ENCODE measurements at places on chromosomes 6 and 20.

GRCh38 chr20:43844778-43845614 lies 69.7 kb upstream of the TOX2 start:
- no peak for DNase-seq

GRCh38 chr6:40803897-40804702 lies 216.9 kb upstream of the LRFN2 start:
- no peak for DNase-seq

GRCh38 chr20:19699180-19699971 lies 58.7 kb upstream of the RIN2 start:
- no peak for DNase-seq

DNA sequence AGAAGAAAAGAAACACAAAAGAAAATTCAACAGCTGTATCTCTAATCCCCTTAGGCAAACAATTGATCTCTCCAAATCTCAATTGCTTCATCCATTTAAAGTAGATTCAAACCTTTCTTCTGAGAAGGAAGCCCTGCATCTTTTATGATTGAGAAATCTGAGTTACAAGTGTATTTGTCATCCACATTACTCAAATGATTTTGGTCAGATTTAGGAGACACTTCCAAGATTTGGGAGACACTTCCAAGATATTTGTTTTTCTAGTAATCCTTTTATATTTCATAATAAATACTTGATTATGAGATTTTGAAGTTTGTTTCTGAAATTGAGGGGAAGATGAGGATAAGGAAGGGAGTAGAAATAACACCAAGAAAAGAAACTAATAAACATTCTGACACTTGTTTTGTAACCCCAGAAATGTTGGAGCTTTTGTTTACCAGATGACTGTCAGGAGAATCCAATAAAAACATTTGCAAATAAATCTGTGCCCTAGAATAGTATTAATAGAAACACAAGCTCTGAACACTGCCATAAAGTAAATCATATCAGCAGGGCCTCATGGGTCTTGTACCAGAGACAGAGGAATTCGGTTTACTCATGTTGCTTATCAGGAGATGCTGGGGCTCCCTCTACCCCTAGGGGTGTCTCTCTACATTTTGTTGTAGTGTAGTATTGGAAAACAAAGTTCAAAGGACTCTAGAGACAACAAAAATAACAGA lies 314.3 kb upstream of the NT5E start:
- no peak for DNase-seq

DNA sequence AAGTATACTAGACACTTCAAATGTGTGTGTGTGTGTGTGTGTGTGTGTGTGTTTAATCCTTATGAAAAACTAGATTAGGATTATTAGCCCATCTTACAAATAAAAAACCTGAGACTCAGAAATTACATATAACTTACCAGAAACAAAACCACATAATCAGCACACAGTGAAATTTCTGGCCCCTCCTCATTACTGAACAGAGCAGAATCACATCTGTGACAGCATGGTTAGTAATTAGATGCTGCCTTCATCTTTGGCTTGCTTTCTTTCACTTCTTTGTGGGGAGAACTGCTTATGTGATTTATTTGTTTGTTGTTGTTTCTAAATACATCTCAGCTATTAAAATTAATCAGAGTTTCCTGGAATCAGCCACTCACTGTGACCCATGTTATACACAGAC lies 267.1 kb downstream of the TENT5A start:
- no peak for DNase-seq

- no peak for DNase-seq
These were observed 116.7 kb downstream of the CD164 start for GRCh38 chr6:109265530-109265929.

- DNase-seq = no peak
These were observed 38.0 kb upstream of the GMPR start for GRCh38 chr6:16200321-16200883.

DNA sequence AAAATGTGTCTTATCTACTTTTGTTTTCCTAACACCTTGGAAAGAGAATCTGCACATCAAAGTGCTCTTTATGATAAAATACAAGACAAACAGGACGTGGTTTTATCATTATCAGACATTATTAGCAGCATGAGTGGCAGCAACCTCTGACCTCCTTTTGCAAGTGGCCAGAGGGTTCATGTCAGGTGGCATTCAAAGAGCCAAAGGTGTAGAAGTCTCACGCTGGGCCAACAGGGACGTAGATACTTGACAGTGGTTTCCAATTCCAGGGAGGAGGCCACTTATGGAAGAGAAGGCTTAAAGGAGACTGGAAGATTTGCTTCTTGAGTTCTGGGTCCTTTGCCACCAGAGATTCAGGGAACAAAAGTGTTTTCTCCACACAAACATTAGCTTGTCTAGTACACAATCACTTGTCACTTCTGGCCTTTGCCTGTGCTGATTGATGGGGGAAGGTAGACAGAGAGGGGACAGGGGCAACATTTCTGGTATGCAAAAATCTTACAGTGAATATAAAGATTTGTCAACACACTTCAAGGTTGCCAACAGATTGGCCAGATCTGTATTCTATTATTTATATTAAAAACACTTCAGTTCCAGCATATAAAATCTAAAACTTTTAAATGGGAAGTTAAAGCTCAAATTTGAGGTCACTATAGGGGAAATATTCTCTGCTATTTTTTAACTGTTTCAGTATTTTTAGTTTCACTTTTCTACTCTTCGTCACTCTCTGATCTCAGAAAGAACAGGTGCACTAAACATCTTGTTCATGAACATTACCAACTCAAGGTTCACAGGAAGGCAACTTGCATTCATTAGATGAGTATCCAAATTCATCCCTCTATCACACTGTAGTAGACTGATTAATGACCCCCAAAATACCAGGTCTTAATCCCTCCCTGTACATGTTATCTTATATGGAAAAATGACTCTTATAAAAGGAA lies 52.1 kb upstream of the FBXO30 start:
- no peak for DNase-seq

GRCh38 chr20:50983321-50983720 lies 24.7 kb downstream of the MOCS3 start:
- DNase-seq = no peak

GRCh38 chr6:108810057-108810643 lies 38.1 kb upstream of the ARMC2 start:
- DNase-seq = no peak

DNA sequence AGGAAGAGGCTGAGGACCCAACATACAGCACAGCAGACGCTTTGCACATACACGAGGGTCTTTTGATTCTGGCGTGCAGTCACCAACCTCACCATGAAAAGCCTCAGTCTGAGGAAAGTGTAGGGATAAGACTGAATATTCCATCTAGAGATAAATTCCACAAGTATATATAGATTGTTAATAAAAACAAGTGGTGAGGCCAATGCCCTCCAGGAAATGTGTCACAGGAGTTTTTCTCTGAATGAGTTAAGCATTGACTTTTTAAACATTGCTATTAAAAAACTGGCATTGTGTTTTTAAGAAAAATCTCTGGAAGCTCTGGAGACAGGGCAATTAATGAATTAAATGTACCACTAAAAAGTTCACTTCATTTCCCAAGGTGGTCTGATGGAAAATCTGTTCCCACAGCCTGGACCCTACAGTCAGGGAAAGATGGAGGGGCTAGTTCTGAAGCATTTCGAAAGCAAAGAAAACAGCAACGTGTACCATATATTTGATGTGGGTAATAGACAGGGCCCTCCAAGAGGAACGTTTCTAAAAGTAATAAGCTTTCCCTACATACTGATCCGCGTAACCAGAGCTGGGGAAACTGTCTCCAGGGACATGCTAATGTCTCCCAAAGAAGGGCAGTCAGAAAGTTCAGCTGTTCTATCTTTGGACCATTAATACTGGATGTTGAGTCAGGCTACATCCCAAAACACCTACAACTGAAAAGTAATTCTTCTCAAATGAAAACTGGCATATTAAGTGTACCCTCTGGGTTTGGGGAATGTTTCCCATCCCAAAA lies 301.1 kb downstream of the FOXC1 start:
- no peak for DNase-seq

GRCh38 chr6:67956352-67956751 lies 678.7 kb upstream of the ADGRB3 start:
- no peak for DNase-seq

DNA sequence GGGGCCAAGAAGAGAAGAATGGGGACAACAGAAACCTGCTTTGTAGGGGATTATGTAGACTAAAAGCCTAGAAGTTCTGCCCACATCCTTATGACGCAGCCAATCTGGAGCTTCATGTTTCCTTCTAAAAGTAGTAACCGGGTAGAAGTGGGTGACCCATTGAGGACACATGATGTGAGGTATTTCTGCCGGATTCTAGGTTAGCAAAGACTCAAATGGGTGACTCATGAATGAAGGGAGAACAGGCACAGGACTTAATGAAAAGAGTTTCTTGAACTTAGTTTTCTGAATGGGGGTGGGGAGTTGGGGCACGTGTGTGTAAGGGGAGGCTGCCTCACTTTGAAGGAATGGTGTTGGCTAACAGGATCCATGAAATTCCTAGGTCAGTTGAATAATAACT lies 68.8 kb downstream of the CDS2 start:
- no peak for DNase-seq

DNA sequence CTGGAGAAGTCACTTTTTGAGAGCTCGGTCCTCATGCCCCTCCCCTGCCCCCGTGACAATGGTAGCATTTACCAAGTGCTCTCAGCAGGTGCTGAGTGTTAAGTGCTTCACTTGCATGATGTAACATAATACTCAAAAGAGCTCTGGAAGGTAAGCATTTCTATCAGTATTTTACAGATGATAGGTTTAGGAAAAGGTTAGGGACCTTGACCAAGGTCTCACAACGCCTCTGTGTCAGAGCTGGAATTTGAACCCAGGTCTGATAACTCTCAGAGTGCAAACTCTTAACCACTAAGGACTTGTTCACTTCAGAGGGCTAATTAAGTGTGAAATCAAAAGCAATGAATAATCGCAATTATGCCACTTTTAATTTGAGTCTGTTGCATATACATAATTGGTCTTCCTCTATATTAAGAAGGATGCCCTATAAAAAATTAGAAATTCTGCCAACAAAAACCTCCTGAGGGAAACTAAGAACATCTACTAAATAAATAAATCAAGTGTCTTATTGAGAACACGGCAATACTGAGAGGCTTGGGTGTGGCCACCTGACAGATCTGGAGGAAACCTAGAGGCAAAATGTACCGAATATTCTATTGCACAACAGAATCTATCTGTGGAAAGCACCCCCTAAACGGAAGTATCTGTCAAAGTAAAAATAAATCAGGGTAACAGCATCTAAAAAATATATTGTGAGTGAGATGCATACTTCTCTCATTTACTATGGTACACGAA lies 109.8 kb downstream of the BACH2 start:
- DNase-seq = no peak

DNA sequence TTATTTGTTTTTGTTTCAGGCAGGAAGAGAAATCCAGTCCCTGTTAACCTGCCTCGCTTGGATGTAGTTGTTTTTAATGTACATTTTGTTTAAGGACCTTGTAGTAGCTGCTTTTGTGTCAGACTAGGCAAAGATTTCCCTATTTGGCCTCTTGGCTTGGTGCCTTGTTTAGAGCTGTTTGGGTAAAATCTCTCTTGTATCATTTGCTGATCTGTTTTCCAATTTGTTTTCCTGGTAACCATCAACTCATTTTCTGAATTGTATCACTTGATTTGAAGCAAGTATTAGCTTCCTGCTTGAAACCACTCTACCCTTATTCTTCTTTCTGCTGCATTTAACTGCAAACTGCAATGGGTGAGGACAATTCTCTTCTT lies 160.7 kb downstream of the ZFAND3 start:
- DNase-seq = no peak

DNA sequence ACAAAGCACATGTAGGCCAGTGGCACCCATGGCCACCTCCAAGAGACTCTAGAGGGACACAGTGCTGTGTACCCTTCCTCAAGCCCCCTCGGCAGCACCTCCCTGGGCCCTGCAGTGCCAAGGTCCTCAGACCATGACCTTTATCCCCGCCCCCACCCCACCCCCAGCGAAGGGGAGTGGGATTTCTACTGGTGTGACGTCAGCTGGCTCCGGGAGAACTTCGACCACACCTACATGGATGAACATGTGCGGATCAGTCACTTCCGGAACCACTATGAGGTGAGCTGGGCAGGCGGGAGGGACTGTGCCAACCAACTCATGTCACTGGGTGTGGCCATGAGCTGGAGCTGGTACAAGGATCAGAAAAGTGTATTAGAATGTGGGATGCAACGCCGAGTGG lies 38.0 kb downstream of the TTLL9 start:
- DNase-seq = no peak

GRCh38 chr20:19964289-19965265 lies 52.6 kb upstream of the NAA20 start:
- no peak for DNase-seq

- DNase-seq = no peak
These were observed at the start of gene PRICKLE4 for GRCh38 chr6:41780551-41781365. Gene PRICKLE4 (plus strand): TSS chr6:41780782. CDS start chr6:41783474, 2,692 bp downstream.

- DNase-seq = no peak
These were observed 230.3 kb downstream of the IBTK start for GRCh38 chr6:82017288-82017687.

DNA sequence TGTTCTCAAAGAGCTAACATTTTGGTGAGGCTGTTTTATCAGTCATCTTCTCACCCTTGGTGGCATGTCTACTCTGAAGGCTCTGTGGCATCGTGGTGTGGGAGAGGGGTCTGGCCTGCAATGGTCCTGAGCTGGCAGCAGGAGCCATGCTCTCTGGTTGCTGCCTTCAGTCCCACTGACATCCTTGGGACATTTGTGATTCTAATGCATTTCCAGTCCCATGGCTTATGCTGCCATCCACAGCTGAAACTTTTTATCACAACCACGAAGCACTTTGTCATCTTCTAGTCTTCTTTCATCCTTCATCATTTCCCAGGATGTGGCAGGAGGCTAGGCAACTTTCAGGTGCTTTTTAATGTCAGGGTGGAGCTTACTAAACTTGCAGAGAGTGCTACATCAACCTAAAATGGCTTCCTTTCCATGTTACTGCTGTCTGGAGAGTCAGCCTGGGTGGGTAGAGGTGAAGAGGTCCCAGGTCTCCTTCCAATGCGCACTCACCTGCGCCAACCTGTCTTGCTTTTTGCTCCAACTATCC lies 77.1 kb downstream of the GPR63 start:
- DNase-seq = no peak

DNA sequence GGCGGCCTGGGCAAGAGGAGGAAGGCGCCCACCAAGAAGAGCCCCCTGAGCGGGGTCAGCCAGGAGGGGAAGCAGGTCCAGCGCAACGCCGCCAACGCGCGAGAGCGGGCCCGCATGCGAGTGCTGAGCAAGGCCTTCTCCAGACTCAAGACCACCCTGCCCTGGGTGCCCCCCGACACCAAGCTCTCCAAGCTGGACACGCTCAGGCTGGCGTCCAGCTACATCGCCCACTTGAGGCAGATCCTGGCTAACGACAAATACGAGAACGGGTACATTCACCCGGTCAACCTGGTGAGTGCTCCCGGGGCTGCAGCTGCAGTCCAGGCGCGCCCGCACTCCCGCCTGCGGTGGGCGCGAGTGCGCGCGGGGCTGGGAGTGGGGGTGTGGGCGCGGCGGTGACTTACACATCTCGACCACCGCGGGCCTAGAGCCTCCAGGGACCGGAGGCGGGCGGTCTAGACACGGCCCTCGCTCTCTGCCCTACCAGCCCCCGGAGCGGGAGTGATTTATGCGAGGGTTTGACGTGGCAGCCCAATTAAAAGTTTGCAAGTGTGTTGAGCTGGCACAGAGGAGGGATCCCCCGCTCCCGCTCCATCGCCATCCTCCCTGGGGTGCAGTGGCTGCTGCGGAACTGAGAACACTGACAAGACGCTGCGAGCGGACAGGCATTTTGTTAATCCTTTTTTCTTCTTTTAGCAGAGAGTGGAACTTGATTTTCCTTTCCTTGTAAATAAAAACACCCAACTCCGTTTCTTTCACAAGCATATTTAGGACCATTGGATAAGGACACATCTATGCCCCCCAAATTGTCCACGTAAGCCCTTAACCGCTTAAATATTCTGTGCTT lies 867 bp downstream of the TCF21 start:
- DNase-seq = no peak

All from activated naive CD4-positive, alpha-beta T cell (primary cell).